ENCODE measurements at places on chromosomes 11 and 22.

- DNase-seq: no peak
Measured at GRCh38 chr22:42180349-42180842, 49.8 kb upstream of the CYP2D6 start.

- no peak for DNase-seq
Measured at GRCh38 chr11:94147433-94147845, 18.8 kb downstream of the PANX1 start.

GRCh38 chr11:134032501-134033091 lies 36.3 kb upstream of the JAM3 start:
- no peak for DNase-seq

- no peak for DNase-seq
Measured at GRCh38 chr11:1051356-1052132, 15.0 kb upstream of the MUC6 start.

- no peak for DNase-seq
Measured at GRCh38 chr11:73598719-73599379, 937 bp upstream of the FAM168A start.

DNA sequence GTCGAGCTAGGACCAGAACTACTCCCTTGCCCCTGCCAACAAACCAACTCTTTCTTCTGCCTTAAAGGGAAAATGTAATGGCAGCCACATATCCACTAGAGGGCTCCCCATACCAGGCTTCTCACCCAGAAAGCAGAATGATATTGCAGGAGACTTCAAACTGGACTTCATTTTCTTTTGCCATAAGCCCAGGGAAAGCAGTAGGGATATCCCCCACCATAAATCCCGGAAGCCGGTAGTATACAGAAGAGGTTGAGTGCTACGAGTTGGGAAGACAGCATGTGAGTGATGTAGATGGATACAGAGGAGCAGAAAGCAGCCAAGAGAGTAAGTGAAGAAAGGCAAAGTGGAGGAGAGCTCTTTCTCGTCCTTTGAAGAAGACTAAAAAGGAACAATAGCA lies 12.1 kb downstream of the PLAAT5 start:
- DNase-seq: no peak

DNA sequence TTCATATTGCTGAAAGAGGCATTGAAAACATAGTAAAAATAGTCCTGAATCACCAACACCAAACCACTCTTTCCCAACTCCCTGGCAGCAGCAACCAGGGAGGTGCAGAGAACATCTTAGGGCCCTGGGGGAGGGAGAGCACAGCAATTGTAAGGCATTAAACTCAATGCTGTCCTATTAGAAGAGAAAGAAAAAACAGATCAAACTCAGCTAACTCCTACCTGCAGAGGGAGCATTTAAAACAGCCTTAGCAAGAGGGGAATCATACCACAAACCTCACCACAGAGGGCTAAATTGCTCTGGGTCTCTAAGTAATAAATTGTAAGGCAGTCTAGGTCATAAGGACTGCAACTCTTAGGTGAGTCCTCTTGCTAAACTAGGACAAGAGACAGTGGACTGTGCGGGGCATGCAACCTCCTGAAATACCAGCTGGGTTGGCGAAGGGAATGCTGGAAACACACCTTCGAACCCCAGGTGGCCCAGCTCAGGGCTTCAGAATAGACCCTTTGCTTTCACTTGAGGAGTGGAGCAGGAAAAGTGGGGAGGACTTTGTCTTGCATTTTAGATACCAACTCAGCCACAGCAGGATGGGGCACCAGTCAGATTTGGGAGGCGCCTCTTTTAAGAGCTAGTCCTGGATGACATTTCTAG lies 697.1 kb upstream of the FAT3 start:
- DNase-seq: no peak

DNA sequence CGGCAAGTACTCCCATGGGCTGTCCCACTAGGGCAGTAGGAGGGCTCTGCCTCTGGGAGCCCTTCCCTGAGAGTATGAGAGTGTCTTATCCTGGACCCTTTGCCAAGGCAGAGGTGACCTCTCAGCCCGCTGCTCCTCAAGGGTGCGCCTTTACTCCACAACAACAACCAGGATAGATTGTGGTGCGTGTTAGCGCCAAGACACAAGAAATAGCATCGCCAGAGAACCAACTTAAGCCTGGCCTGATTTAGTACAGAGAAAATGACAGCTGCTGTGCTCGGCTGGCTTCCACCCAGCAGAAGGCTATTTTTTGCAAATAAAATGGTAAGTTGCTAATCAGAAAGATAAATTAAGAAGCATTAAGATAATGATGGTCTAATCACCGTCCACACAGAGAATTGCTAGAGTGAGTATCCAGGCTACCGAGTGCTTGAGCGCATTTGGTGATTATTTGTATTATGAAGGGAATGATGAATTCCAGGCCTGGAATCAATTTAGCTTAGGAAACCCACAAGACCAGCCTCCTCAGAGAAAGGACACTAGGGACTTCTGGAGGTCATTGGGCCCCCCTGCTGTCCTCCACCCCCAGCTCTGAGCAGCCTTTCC lies 119.8 kb downstream of the PKNOX2 start:
- DNase-seq: no peak

DNA sequence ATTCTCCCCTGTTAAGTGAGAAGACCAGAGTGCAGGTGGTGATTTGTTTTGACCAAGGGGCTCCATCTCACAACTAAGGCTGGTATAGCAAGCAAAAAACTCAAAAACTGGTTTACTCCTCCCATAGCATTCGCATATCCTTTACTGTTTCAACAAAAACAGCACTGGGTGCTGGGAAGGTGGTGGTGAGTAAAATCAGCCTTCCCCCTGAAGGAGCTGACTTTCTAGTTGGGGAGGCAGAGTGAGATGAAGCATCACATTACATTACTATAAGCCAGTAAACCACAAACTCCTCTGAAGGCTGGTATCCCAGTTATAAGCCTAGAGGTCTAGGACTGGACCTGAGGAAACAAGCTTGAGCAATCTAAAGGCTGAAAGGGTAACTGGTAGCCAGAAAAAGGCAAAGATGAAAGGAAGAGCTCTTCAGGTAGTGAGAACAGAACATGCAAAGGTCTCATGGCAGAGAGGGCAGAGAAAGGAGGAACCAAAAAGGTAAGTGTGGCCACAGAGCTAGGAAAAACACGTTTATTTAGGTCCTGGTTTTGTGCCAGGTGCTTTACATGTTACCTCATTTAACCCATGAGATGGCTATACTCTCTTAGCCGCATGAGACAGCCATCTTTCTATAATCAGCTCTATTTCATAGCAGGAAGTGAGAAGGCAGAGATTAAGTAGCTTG lies 22.3 kb downstream of the TMEM123 start:
- DNase-seq: no peak

Measured in cortex of kidney (tissue), 1 donor.